Inflammatory macrophage treated with lipopolysaccharide for 1 hour (primary cell): ENCODE measurements at places on chromosomes 2 and 18.

- DNase-seq, result peak; percentile 95
Measured at GRCh38 chr2:20438334-20439192, 8.3 kb upstream of the RHOB start.

DNA sequence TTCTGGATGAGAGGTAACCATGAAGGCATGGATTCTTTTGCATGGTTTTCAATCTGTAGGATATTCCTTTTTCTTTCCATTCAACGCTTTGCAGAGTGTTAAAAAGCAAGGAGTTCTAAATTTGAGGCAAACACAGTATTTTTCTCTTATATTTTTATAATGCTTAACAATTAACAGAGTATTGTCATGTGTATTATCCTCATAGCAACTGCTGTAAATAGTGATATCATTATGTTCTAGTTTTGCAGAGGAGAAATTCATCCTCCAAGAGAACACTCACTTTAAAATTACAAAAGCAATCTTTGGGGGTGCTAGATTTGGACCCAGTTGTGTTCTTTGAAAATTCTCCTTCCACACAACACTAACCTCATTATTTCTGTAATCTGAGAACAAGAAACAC lies 58.7 kb downstream of the RDH14 start:
- no peak for DNase-seq

DNA sequence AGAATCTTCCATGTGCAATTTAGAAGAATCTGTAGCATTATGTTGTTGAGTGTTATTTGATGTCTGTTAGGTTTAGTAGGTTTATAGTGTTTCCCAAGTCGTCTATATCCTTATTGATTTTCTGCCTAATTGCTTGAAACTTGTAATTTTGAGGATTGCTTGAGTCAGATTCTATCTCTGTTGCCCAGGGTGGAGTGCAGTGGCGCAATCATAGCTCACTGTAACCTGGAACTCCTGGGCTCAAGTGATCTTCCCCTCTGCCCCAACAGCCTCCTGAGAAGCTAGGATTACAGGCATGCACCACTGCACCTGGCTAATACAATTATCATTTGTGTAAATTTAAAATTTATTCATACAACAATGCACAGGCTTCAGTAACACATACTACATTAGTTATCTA lies 3.1 kb upstream of the TCF23 start:
- DNase-seq, result no peak

DNA sequence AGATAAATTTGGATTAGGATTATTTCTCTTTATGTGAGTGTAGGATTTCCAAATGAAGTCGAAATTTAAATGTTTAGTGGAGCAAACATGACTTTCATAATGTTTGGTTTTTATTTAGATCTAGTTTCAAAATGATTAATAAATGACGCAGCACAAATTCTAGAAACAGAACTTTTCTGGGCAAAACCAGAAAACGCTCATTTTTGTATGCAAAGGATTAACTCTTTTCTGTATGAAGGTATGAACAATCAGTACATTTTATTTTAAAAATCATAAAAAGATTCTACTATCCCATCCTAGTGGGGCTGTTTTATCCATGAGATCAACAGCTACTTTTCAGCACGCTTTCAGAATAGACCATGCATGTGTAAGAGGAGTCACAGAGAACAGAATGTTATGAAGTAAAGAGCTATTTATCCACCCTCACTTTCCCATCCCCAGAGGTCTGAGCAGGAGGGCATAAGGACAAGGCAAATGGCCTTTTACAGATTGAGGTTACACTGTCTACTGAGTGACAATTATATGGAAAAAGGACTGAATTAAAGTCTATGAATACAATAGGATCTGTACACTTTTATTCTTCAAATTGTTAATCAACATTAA lies 270.8 kb downstream of the ZEB2 start:
- peak; percentile 16 for DNase-seq

DNA sequence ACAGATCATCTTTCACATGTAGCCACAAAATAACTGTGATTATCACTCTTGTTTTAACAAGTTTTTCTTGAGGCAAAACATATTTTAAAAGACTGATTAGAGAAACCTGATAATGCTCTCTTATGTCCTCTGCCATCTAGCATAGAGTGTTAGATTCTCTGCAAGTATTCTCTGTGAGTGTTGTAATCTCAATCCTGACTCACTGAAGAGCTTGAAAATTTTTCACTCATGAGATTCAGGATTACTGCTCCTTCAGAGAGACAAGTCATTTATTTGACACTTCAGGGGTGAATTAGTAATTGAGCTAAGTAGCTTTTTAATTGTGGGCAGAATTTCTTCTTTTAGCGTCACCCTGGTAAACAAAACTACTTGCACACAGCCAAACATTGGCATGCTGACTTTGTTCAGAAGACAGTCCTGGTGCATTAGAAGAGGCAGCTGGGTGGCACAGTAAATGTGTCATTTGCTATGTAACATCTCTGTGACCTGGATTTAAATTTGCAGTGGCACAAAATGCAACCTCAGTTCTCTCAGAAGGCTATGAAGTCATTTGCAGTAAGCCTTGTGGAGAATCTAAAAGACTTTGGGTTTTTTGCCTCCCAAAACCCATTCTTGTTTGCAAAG lies 172.9 kb downstream of the LRP1B start:
- DNase-seq, result no peak

- DNase-seq, result peak; percentile 89
Measured at GRCh38 chr2:239605976-239606375, 205.2 kb upstream of the HDAC4 start.

DNA sequence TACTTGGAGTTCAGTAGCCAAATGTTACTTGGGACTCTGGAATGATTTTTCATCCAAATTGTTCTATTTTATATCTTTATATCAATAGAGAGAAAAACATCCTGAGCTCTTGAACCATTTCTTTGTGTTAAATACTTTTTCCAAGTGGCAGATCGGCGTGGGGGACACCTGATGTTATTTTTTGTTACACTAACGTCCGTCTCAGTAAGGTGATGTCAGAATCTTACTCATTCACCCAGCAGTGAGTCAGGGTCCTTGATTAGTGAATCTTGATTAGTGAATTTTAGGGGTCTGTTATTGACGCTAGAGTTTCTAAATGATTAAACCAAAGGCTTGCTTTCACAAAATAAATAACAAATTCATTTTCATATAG lies 1.7 kb downstream of the MIB1 start:
- no peak for DNase-seq

- no peak for DNase-seq
Measured at GRCh38 chr2:214566457-214566856, 155.6 kb downstream of the VWC2L start.

- DNase-seq, result no peak
Measured at GRCh38 chr2:237996021-237996593, 29.3 kb downstream of the UBE2F start.

- no peak for DNase-seq
Measured at GRCh38 chr18:42474577-42474976, 519.5 kb downstream of the PIK3C3 start.

DNA sequence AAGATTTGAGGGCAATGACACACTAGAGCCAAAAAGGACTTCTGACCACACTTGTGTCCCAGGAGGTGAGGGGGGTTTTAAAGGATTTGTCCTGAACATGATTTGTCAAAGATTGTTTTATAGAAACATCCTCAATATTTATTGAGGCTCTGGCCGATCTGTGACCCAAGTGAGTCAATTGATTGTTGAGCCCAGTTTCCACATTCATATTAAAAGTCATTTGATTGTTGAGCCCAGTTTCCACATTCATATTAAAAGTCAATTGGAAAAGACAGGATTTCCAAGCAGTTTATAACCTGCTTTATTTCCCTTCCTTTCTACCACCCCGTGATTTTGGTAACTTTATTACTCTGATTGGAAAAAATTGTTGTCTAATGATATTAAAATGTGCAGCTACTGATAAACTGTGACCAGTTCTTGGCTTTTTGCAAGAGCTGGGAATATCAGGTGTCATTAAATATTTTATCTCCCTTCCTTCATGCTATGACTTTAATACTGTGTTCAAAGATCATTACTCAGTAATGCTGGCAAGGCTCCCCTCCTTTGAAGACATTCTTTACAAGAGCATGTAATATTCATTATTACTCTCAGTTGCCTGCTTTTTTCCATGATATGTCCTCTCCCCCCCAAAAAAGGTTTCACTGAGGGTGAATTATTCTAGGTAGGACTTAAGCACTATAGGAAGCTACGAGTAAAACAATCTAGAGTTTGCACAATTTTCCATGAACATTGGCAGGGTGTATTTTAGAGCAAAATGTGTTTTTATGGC lies 75.3 kb downstream of the HRH4 start:
- DNase-seq, result no peak

- DNase-seq, result no peak
Measured at GRCh38 chr18:33010149-33010548, 237.3 kb upstream of the KLHL14 start.

- DNase-seq, result peak; percentile 85
Measured at GRCh38 chr18:61738488-61738887, 154.3 kb downstream of the RNF152 start.

- no peak for DNase-seq
Measured at GRCh38 chr2:120316528-120317179, 29.3 kb upstream of the INHBB start.

GRCh38 chr2:143933946-143934569 lies 585.9 kb downstream of the ZEB2 start:
- DNase-seq, result no peak

DNA sequence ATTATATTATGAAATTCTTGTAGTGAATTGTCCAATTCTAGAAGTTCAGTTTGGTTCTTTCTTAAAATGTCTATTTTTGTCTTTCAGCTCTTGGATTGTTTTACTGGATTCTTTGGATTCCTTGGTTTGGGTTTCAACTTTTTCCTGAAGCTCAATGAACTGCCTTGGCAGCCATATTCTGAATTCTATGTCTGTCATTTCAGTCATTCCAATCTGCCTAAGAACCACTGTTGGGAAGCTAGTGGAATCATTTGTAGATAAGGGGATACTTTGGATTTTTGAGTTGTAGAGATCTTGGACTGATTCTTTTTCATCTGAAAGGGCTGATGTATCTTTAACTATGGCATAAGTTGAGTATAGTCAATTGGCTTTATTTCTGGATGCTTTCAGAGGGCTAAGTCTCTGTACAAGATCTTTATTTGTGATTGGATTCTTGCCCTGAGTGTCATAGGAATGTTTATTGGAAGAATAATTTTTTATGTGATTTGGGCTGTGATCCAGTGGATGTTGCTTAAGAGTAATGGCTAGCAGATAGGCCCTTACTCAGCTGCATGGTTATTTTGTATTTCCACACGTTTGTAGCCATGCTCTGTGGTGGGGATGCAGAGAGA lies 42.3 kb downstream of the SERPINB7 start:
- DNase-seq, result no peak

DNA sequence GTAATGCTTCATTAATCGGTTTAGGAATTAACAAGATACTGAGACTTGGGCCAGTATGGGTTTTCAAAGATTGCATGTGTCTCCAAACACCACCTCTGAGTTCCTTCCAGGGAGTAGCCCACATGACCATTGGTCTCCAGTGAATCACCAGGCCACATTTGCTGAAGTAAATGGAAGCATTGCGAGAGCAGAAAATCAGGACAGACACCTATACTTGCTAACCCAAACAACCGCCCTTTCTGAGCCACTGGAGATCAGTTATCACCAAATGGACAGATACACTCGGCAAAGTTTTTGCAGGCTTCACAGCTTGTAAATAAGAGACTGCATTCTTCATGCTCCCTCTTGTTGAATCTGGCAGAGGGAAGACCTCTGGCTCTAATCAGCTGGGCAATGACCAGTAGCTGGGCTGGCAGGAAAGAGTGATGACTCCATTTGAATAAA lies 40.9 kb downstream of the GATA6 start:
- no peak for DNase-seq
